ENCODE measurements at places on chromosomes 6 and 20.

GRCh38 chr6:15553736-15554294 is 109.0 kb downstream of the DTNBP1 start:
- H3K27ac ChIP-seq: no peak overlapping the region
- no peaks in the 10 kb centered on the region for H3K27me3 ChIP-seq
- H3K36me3 ChIP-seq: peaks cover 4% of the 10 kb centered on the region
- no peak for DNase-seq
- H3K4me1 ChIP-seq: peaks cover 8% of the 10 kb centered on the region

- peaks cover 7% of the 10 kb centered on the region for H3K27me3 ChIP-seq
- H3K4me3 ChIP-seq: no peak overlapping the region
- DNase-seq: peak; percentile 47
- H3K36me3 ChIP-seq: no peaks in the 10 kb centered on the region
- H3K27ac ChIP-seq: no peak overlapping the region
- H3K4me1 ChIP-seq: peaks cover 8% of the 10 kb centered on the region
Observed at GRCh38 chr20:32674362-32674789, 635 bp upstream of the C20orf203 start.

DNA sequence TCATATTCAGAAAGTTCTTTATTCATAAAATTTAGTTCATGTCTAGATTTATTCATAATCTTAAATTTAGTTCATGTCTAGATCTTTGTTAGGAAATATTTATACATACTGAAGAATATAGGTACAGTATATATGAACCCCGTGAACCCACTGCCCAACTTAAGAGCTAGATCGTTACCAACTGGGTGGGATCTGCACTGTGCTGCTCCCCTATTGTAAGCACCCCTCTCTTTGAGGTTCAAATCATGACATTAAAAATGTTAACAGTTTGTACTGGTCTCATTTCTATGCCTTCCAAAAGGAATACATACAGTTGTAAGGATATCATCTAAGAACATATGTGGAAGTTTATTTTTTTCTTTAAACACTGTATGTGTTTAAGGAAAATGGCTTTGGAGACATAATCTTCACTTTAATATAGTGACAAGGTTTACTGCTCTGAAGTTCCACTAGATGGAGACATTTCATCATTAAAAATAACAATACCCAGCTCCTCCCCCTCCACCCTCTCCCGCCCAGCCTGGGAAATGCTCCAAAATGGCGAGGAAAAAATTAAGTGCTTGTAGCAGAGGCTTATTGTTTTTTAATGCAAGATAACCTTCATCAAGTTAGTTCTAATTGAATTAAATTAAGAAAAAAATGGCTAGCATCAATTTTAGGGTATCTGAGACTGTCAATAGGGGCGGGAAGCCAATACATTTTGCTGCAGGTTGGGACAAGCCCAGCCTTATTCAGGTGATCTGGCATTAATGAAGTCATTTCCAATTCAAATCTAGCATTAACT is 104.1 kb upstream of the TRAF3IP2 start:
- H3K27me3 ChIP-seq: no peaks in the 10 kb centered on the region
- no peak overlapping the region for H3K4me3 ChIP-seq
- no peak overlapping the region for H3K27ac ChIP-seq
- DNase-seq: peak; percentile 71

DNA sequence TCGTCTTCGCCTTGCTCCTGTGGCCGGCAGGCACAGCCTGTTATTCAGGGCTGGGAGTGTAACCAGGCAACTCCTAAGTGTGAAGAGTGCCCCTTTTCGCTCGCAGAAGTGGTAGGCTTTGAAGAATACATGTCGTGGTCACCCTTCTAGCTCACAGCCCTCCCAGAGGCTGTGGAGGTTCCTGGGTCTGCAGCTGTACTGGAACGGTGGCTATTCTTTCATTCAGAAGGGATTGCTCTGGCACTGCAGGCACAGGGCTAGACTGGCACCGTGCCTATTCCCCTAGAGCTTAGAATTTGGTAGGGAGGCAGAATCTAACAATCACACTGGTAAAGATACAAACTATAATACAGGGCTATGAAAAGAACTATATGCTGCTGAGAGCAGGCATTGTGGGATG is 1.1 kb upstream of the SRSF12 start:
- peaks cover 12% of the 10 kb centered on the region for H3K4me1 ChIP-seq
- peaks cover 15% of the 10 kb centered on the region for H3K27me3 ChIP-seq
- no peak overlapping the region for H3K27ac ChIP-seq
- no peak for DNase-seq
- peaks cover 4% of the 10 kb centered on the region for H3K36me3 ChIP-seq

GRCh38 chr6:136408204-136408603 is 118.6 kb upstream of the BCLAF1 start:
- no peak overlapping the region for H3K27ac ChIP-seq
- peak; percentile 28 for DNase-seq

- DNase-seq: peak; percentile 64
- H3K27ac ChIP-seq: no peak overlapping the region
- H3K4me3 ChIP-seq: no peak overlapping the region
- H3K36me3 ChIP-seq: peaks cover 40% of the 10 kb centered on the region
- no peaks in the 10 kb centered on the region for H3K27me3 ChIP-seq
Observed at GRCh38 chr20:38021087-38021772, 12.0 kb downstream of the TTI1 start.

GRCh38 chr6:65671922-65672321 is 35.1 kb downstream of the EYS start:
- no peaks in the 10 kb centered on the region for H3K27me3 ChIP-seq
- H3K4me1 ChIP-seq: no peaks in the 10 kb centered on the region
- no peak for DNase-seq

- no peaks in the 10 kb centered on the region for H3K36me3 ChIP-seq
- no peaks in the 10 kb centered on the region for H3K27me3 ChIP-seq
- no peak overlapping the region for H3K27ac ChIP-seq
- no peak overlapping the region for H3K4me3 ChIP-seq
Observed at GRCh38 chr6:138608896-138609295, 109.6 kb upstream of the NHSL1 start.

- no peaks in the 10 kb centered on the region for H3K36me3 ChIP-seq
- peaks cover 2% of the 10 kb centered on the region for H3K4me1 ChIP-seq
- no peaks in the 10 kb centered on the region for H3K27me3 ChIP-seq
- no peak for DNase-seq
Observed at GRCh38 chr6:167524261-167525111, 199.6 kb downstream of the TTLL2 start.

GRCh38 chr6:136774228-136775041 is 17.8 kb downstream of the MAP3K5 start:
- DNase-seq: peak; percentile 81
- H3K27ac ChIP-seq: no peak overlapping the region
- no peaks in the 10 kb centered on the region for H3K36me3 ChIP-seq
- no peaks in the 10 kb centered on the region for H3K4me1 ChIP-seq

GRCh38 chr6:89122625-89123024 is 4.8 kb upstream of the SRSF12 start:
- H3K27me3 ChIP-seq: peaks cover 4% of the 10 kb centered on the region
- H3K36me3 ChIP-seq: no peaks in the 10 kb centered on the region
- H3K4me1 ChIP-seq: peaks cover 12% of the 10 kb centered on the region
- no peak overlapping the region for H3K27ac ChIP-seq
- DNase-seq: peak; percentile 47

- H3K36me3 ChIP-seq: no peaks in the 10 kb centered on the region
- no peaks in the 10 kb centered on the region for H3K4me1 ChIP-seq
- H3K27ac ChIP-seq: no peak overlapping the region
- no peaks in the 10 kb centered on the region for H3K27me3 ChIP-seq
Observed at GRCh38 chr6:151191527-151191926, 48.2 kb upstream of the AKAP12 start.
